ENCODE measurements at places on chromosomes 7 and 10. TPM values are rescaled to one million over a fixed set of nuclear protein-coding genes. Genes with fewer than 3 reads are reported as not detected.

GPRIN2 gene
- total RNA-seq, result not detected

GRCh38 chr7:22576612-22577469, 76.9 kb upstream of the STEAP1B start:
- DNase-seq, result no peak

SPDYE11 gene
- not detected for total RNA-seq

DNA sequence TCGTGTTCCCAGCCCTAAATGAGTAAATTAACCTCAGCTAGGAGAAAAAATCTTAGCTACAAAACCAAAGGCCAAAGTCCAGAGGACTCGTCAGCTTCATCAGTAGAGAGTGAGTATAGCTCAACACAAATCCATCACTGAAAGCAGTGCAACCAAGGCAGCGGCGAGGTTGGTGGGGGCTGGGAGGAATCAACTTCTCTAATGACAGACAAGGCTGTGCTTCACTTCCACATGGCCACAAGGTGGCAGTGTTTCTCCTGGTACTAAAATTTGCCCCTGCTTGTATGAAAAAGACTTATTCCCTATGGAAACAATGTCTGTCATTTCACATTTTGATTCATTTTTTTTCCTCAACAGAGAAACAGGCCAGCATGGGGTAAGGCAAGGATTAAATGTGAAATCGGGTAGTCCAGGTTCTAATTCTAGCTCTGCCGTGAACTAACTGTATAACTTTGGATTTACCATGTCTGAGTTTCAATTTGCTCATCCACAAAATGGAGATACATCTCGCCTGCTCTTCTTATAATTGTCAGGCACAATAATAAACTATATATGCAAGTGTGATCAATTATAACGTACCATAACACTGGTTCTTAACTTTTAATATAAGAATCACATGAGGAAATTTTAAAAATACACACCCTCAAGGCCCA, 39.3 kb downstream of the FAS start:
- peak; percentile 71 for DNase-seq

DNA sequence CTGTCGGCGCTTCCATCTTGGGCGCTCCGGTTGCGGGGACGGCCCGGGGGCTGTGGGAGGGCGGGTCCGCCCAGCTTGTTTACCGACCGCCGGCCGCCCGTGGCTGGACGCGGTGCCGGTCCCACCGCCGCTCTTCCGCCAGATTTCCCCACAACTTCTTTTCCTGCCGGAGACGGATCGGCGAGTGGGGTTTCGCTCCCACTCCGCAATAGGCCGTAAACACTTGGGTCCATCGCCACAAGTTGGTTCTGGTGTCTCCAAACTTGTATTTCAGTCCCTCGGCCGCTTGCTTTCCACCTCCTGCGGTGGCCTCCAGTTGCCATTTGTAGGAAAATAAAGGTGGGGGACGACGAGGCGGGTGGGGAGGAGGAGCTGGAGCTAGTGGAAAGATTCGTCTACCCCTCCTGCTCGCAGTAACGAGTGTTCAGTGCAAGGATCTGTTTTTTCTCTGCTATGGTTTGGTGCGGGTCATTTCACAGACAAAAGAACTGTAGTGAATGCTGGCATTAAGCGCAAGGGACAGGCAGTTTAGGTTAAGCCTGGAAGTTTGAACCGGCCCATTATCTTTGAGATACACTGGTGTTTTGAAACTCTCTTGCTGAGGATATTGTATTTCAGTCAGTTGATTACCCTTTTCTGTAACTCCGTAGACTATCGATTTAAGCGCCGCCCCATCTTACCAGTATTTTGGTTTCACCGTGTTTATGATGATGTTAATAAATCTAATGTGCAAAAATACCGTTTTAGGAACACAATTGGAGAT, 24.3 kb upstream of the ZRANB1 start:
- DNase-seq, result peak; percentile 29

- no peak for DNase-seq
Observed at GRCh38 chr7:50805447-50806125, 22.9 kb upstream of the GRB10 start.

CTAGE15 gene
- total RNA-seq, result not detected

GRCh38 chr7:91265693-91266066, 1.4 kb downstream of the FZD1 start:
- no peak for DNase-seq

GRCh38 chr7:158343526-158343925, 244.1 kb downstream of the PTPRN2 start:
- DNase-seq, result no peak

GRCh38 chr7:152590481-152590880, 85.5 kb downstream of the XRCC2 start:
- DNase-seq, result no peak

ZFAND4 gene
- 3.6 TPM for total RNA-seq

NODAL gene
- total RNA-seq, result not detected

GNGT1 gene
- total RNA-seq, result not detected

DNA sequence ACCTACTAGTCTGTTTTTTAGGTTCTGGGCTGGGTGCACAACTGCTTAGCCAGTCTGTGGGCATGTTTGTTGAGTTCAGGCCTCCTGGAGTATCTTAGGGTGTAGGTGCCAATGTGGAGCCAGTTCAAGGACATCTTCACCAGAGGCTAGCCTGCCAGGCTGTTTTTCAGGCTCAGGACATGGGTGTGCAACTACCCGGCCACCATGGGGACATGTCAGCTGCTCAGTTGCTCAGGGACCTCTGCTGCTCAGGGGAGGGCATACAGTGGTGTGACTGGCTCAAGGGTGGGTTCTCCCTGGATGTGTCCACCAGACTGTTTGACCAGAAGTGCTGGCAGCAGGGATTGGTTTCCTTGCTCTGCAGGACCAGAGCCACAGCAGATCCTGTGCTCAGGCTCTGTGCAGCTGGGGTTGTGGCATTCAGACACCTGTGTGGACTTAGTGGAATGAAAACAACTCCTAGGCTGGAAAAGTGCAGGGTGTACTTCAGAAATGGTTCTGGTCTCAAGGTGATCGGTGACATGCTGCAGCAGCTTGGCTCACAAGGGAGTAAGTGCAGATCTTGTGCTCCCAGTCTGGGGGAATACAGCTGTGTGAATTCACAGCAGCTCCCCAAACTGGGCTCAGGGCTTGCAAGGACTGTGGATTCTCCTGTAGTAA, 44.8 kb downstream of the PALS2 start:
- no peak for DNase-seq

GRCh38 chr10:124221356-124222317, 128.2 kb upstream of the CHST15 start:
- no peak for DNase-seq

Measured in HFFc6 (cell line).